ENCODE measurements at places on chromosomes 5 and 9.

DNA sequence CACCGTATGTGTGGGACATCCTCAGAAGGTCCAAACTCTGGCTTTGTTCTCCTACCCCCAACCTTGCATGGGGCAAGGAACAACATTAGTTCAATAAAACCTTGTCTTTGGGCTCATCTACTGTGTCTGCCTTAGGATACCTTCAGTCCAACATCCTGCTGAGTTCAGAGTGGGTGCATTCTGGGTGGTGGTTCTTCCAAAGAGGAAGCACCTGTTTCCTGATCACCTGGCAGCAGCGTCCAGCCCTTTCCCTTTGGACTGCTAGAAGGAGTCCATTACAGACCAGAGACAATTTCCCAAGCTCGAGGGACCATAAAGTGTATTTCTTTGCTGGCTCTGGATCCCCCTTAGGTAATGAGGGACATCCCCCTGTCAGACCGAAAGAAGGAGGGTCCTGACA lies 154.1 kb downstream of the SEMA6A start:
- no peak for DNase-seq

- no peak for DNase-seq
Measured at GRCh38 chr9:95874303-95874988, 1.0 kb upstream of the ERCC6L2 start.

GRCh38 chr9:112487008-112487798 lies 576 bp downstream of the KIAA1958 start:
- peak; percentile 37 for DNase-seq

- no peak for DNase-seq
Measured at GRCh38 chr9:78210841-78211301, 25.0 kb upstream of the CEP78 start.

DNA sequence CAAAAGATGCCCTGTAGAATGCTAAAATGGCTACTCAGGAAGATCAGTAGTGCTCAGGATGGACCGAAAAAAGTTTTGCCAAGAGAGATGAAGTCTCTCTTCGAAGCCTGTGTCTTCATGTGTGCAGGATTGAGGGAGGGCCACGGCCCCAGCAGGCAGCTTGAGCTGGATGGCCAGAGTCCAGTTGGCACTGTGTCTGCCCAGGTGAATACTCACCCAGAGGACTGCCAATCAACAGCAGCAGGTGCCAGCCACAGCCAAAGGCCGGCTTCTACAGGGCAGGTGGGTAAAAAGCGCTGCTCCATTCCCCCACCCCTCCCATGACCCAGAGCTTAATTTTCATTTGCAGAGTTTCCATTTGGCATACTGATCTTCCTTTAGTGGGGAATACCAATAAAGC lies 287.9 kb upstream of the ZNF608 start:
- DNase-seq = no peak

DNA sequence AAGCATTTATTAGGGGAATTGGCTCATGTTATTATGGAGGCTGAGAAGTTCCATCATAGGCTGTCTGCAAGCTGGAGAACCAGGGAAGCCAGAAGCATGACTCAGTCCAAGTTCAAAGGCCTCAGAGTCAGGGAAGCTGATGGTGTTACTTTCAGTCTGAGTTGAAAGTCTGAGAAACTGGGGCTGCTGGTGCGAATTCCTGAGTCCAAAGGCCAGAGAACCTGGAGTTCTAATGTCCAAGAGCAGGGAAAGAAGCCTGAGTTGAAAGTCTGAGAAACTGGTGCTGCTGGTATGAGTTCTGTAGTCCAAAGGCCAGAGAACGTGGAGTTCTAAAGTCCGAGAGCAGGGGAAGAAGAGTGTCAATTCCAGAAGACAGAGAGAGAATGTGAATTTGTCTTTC lies 641.1 kb downstream of the ISL1 start:
- no peak for DNase-seq

GRCh38 chr9:130209422-130209821 lies 37.2 kb downstream of the NCS1 start:
- no peak for DNase-seq

GRCh38 chr5:84634256-84634655 lies 249.6 kb upstream of the EDIL3 start:
- no peak for DNase-seq

- no peak for DNase-seq
Measured at GRCh38 chr9:107478805-107479204, 10.8 kb downstream of the KLF4 start.

- DNase-seq = peak; percentile 17
Measured at GRCh38 chr9:98373609-98374008, 118.2 kb upstream of the TBC1D2 start.

DNA sequence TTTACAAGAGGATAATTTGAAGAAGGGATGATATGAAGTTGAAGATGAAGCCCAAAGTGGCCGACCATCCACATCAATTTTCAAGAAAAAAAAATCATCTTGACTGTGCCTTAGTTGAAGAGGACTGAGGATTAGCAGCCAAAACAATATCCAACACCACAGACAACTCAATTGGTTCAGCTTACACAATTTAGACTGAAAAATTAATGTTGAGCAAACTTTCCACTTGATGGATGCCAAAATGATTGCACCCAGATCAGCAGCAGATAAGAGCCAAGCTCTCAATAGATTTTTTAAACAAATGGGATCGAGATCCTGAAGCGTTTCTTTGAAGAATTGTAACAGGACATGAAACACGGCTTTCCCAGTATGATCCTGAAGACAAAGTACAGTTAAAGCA lies 163.2 kb downstream of the GADD45G start:
- no peak for DNase-seq

- peak; percentile 13 for DNase-seq
Measured at GRCh38 chr5:154058055-154059038, 19.6 kb downstream of the MFAP3 start.

GRCh38 chr9:85522459-85523092 lies 219.2 kb downstream of the AGTPBP1 start:
- peak; percentile 47 for DNase-seq

GRCh38 chr9:120713257-120714087 lies 798 bp downstream of the MEGF9 start:
- peak; percentile 62 for DNase-seq

GRCh38 chr9:8684978-8685708 lies 885.6 kb upstream of the DMAC1 start:
- DNase-seq = no peak

GRCh38 chr5:163512526-163512925 lies 7.1 kb downstream of the MAT2B start:
- no peak for DNase-seq

DNA sequence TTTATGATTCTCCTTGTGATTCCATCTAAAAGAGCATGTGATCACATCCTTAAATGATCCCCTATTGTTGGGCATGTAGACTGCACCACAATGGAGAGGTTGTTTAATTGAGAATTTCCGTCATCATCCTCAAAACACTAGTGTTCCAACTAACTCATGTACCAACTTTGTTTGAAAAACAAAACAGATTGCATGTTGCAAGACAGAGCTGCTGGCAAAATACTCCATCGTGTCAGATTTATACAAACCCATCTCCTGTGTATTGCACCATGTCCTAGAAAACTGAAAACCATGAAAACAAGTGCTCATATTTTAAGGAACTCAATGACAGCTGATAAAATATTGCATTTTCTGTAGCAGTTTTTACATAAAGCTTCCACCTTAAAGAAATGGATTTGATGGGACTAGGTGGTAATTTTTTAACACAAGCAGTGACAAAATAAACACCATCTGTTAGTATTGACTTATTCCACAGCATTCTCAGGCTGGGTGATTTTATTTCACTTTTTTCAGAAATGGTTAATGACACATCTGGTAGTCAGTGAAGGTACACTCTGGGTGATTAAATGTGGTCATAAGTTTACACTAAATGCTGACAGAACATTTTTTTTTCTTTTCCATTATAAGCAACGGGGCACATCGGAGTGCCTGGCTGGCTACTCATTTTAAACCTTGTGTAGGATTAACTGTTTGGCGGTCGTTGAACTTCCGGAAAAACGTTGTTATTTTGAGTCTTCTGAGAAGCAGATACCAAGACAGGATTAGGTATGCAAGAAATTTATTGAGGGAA lies 602.9 kb upstream of the WWC1 start:
- DNase-seq = no peak

DNA sequence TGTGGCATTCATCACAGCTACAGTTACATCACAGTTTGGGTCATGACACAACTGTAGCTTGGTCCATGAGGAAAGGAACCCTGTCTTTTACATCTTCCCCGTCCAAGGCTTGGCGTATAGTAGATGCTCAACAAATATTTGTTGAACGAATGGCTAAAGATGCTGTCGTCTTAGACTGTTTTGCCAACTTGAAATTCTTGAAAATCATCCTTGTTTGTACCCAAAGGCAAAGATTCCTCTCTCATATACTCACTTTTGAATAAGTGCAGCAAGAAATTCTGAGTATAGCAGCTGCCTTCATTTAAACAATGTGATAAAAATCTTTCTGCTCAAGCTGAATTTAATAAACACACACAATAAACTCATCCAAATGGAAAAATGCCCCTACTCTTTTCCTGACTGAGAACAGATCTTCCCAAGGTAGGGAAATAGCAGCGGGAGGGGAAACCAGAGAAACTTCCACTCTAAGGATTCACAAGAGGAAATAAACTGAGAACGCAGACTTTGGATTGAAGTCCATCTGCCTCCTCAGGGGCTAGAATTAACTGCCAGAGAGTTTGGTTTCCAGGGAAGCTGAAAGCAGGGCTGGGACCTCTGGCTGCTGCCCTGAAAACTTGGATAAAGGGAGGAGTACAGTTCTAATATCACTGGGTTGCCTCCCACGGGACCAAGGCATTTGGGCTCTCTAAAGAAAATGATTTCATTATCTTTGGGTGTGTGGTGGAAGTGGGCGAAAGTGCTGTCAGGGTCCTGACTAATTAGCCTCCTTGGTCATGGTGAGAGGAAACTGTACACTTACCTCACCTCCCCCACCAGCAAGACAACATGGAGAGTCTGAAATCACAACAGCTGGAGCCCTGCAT lies 99.1 kb downstream of the DPYSL3 start:
- DNase-seq = peak; percentile 55

- no peak for DNase-seq
Measured at GRCh38 chr5:107104040-107104995, 566.4 kb downstream of the EFNA5 start.

GRCh38 chr5:10627160-10627701 lies 63.4 kb downstream of the ANKRD33B start:
- DNase-seq = no peak

DNA sequence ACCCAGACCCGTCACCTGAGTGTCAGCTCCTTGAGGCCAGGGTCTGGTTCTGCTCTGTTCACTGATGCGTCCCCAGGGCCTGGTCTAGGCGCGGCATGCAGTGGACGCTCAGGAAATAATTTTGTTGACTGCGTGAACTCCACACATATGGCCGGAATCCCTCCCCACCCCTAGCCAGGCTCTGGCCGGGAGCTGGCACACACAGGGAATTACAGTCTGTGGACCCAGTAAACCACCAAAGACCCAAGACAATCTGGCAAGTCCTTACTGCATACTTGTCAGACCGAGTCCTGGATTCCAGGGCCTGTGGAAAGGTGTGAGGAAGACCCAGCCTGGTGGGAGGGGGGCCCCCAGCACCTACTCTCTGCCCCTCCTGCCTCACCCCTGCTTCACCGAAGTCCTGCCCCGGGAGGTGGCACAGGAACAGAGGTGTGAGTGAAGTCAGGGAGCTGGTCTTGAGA lies 113.0 kb upstream of the IER5L start:
- no peak for DNase-seq

DNA sequence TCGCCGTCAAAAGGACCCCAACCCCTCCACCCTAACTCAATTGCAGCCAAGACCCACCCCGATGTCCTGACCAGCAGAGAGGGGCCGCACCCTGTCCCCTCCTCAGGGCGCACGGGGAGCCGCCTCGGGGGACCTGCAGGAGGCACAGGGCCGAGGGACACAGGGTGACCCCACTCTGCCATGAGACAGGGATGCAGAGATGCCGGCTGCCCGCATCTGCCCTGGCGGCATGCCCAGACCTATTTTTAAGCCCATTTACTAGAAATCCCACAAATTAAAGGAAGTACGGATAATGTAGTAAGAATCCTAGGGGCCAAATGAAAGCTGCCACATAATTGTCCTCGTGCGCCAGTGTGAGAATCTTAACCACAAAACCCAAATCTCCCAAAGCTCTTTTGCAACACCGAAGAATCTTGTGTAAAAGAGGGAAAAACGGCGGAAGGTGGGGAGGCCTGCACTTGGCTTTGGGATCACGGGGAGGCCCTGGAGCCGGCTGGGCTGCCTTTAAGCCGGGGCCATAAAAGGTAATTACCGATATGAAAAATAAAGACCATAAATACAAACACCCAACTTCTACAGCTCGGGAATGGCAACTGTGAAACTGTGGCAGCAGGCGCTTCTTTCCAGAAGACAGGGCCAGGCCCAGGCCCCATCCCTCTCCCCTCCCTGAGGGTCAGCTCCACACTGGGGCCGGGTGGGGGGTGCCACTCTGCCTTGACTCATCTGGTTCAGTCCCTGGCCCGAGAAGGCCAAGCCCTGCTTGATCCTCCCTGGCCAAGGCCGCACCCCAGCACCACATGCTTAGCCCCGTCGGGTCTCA lies 35.0 kb downstream of the NACC2 start:
- peak; percentile 91 for DNase-seq

DNA sequence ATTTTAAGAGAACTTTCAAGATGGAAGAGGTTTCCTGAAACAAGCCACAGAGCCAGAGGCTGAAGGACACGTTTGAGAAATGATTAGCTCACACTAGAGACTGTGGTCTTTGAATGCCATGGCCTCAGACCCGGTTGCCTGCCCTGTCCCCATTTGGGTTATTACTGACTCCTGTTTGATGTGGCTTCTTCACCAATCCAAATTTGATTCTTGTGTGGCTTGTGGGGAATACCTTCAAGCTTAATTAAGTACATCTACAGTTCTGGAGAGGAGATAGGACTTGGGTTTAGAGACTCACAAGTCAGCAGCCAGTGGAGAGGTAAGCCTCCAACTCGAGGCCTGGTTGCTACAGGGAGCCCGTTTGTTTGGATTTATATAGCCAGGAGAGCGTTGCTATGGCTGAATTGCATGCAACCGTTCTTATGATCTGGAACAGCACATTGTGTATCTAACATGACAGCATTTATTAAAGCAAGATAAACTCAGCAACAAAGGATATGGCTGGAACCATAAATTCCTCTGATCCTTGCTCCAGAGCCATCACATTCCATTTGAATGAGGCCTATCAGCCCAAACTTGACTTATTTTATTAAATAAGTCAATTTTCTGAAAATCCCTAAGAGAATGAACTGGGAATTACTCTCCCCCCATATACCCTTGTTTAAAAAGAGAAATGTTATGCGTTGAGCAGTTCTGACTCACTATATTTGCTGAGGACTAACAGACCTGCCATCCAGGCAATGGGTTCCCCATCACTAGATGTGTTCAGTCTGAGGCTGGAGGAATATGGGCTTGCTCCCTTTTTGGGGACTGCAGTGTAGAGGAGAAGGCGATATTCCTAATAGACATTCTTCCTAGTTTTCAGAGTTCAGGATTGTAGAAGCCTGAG lies 88.4 kb upstream of the TNFSF8 start:
- DNase-seq = no peak

GRCh38 chr5:58235299-58235698 lies 224.6 kb downstream of the PLK2 start:
- peak; percentile 90 for DNase-seq
